ENCODE measurements at places on chromosomes 7 and 10. TPM values are rescaled to one million over a fixed set of nuclear protein-coding genes. Genes with fewer than 3 reads are reported as not detected.

The HTR7 gene
- total RNA-seq: 0.52 TPM

The PFKFB3 gene
- 37.8 TPM for total RNA-seq

The CABCOCO1 gene
- not detected for total RNA-seq

The ADGRA1 gene
- total RNA-seq: not detected

The NPSR1 gene
- total RNA-seq: not detected

The PDK4 gene
- total RNA-seq: 4.8 TPM

The CPN1 gene
- not detected for total RNA-seq

The PDE6C gene
- total RNA-seq: not detected

The ERVW-1 gene
- not detected for total RNA-seq

The WNT16 gene
- not detected for total RNA-seq
